ENCODE measurements at places on chromosomes 5 and 9.

DNA sequence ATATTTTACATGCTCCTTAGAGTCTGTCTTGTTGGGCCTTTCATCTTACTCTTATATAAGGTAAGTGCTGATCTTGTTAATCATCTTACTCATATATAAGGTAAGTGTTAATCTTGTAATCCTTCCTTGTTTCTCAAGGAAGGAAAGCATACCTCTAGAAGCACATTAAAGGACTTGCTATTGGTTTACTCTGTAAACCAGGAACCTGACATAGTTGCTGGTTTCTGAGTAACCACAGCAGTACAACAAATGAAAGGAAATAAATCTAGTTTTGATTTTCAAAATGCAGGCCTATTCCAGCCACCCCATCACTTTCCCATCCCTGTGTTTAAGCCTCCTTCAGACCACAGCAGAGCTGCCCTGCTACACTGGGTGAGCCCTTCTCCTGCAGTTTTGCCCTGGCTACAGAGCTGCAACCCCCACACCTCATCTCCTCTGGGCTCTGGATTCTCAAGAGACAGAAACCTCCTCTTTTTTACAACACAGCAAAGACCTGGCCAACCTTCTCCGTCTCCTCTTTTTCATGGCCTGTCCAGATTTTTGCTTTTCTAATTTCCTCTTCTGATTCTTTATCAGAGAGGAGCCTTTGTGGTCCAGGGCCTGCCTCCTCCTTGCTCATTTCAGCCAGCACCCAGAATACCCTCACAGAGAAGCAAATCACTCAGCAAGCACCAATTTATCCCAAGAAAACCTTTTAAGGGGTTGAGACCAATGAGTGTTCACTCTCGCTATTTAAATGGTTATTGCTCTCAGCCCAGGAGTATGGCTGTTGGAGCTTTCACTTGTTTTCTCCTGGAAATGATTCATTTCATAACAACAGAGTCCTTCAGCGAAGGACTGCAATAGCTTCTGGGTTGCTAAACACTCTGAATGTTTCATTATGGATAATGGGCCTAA, 103.2 kb downstream of the FSTL4 start:
- DNase-seq: no peak

GRCh38 chr9:70112981-70113380, 69.3 kb downstream of the MAMDC2 start:
- DNase-seq: no peak

- DNase-seq: no peak
Observed at GRCh38 chr9:99885747-99886146, 20.7 kb upstream of the STX17 start.

DNA sequence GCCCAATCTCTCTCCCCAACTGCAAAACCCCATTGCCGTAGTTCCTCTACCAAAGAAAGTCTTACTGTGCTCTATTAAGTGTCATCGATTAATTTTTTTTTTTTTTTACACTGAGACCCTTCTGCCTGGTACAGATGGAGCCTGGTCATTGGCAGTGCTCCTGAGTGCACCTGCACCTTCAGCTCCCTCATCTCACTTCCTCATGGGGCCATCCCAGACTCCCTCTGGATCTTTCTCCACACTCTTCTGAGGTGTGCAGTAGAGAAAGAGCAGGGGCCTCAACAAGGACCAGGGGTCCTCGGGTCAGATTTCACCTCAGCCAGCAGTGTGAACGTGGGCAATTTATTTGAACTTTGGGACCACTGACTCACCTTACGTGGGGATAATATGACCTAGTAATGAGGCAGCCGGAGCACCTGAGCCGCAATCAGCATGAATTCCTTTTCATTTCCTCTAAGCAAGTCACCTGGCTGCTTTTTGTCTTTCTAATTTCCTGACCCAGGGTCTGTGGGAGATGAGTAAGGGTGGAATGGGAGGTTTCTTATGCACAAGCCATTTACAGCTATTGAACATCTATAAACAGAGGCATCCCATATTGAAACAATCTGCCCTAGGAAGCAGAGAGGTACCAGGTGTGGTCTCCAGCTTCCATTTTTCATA, 22.3 kb upstream of the GABRP start:
- DNase-seq: no peak

DNA sequence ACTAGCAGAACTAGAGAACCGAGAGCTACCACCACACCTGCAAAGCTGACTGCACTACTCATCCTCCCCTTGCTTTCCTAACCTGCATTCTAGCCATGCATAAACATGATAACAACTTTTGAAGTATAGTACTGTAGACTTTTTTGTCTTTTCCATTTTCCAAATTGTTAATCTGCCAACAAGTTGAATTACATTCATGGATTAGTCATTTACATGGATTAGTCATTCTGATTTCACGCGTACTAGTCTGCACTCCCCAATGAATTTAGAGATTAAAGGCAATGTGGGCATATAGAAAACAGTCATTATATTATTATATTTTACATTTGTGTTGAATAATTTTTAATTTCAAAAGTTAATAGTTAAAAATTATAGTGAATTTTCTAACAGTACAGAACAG, 81.4 kb downstream of the EDIL3 start:
- DNase-seq: no peak

- no peak for DNase-seq
Observed at GRCh38 chr5:37918424-37918823, 78.6 kb upstream of the GDNF start.

GRCh38 chr9:99031994-99032393, 72.9 kb upstream of the TGFBR1 start:
- DNase-seq: no peak

DNA sequence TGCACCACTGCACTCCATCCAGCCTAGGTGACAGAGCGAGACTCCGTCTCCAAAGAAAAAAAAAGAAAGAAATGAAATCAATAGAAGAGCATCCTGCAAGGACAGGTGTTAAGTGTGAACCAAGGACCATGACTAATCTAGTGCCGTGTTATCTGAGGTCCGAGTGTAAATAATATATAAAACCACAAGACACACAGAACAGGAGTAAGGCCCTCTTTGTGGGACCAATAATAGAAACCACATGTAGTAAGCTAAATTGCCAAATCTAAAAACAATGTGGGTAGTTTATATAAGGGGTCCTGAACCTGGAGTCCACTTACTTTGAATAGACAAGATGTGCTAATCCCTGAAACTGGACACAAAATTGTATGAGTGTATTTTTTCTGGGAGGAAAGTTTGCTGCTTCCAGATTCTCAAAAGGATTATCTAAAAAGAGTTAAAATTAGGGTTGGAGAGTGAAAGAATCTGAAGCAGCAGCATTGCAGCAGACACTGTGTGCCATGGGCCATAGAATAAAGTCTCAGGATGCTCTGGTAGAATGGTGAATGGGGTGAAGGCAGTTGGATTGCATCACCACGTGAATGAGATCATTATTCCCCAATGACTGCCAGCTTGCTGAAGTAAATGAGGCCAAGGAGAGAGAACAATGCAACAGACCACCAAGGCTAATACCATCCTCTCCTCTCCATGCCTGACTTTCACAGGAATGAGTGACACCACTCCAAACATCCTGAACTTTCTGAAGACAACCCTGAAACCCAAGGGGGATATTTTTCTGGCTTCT, 222.7 kb downstream of the DCP2 start:
- no peak for DNase-seq

DNA sequence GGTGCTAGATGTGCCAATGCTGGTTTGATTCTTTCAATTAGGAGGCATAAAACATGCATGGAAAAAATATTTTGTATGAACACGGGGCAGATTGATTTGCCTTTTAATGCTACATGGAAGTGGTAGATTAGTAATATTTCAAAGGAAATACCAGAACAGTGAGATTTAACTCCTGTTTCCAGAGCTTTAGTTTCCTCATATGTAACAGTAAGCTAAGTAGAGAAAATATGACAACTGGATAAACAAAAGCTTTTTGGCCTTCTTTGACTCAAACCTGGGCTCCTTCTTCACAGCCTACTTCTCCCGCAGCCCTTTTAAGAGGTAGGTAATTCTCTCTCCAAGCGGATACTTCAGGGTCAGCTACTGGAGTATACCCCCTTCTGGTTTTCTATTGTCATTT, 254.2 kb upstream of the TRPC7 start:
- DNase-seq: no peak

- no peak for DNase-seq
Observed at GRCh38 chr9:96116275-96117064, 185.5 kb downstream of the HSD17B3 start.

DNA sequence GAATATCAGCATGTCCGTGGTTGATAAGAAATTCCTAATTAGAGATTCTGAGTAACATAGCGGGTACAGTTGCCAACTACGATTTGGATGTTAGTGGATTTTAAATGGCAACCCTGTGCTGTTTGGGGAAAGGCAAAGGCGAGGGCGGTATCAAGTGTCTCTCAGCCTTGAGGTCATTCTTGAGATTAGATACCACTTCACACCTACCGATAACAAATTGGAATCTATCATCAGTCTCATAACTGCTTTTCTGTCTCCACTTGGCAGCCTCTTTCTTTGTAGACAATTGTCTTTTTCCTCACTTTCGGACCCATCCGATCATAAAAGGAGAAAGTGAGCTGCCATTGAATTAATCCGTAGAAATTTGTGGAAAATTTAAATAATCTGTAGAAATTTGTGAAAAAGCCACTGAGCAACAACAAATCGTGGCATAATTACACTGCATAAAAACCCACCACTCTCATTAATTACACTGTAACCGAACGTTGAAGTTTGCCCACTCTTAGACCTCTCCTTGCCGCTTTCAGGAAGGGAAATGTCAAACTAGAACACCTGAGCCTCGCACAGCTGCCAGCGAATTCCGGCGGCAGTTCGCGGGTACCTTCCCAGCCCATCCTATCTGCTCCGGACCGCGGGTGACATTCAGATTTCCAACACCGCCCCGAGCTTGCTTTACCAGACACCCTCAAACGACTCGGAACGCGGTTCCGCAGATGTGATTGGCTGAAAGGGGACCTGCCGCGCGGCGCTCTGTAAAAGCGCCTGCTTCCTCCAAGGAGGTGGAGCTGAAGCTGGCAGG, 849 bp upstream of the RGMB start:
- DNase-seq: peak; percentile 21

- DNase-seq: peak; percentile 67
Observed at GRCh38 chr5:171387970-171388815, 544 bp downstream of the NPM1 start.

GRCh38 chr5:29185558-29185957, 2007.9 kb upstream of the CDH6 start:
- DNase-seq: no peak

GRCh38 chr9:26744191-26744965, 148.2 kb downstream of the CAAP1 start:
- DNase-seq: no peak

DNA sequence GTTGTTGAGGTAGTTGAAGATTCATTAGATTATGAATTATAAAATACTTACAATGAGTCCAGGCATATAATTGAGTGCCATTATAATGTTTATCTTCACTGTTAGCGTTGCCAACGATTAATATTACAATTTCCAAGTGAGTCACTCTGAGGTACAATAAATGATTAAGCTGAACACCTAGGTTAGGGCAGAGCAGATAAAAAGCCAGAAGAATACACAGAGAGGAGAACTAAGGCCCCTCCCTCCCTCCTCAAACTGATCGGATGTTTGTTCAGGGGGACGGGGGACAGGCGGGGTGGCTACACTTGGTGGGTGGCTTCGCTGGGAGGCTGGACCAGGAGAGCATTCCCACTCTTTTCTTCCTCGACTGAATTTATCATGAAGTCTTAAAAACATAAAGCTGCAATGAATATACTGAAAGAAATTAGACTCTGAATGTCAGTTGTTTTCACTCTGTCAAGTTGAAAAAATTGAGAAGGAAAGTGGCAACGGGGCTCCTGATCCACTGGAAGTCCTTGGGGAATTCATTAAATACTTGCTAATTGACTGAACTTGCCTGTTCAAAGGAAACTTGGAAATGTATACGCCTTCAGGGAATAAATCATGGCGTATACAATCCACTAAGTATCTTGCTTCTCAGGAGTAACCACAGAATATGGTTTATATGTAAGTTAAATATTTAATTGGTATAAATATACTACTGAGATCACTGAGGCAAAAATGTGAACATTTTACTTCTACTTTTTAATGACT, 198.1 kb downstream of the TSSK1B start:
- no peak for DNase-seq

- DNase-seq: no peak
Observed at GRCh38 chr5:13629218-13629617, 315.3 kb downstream of the DNAH5 start.

DNA sequence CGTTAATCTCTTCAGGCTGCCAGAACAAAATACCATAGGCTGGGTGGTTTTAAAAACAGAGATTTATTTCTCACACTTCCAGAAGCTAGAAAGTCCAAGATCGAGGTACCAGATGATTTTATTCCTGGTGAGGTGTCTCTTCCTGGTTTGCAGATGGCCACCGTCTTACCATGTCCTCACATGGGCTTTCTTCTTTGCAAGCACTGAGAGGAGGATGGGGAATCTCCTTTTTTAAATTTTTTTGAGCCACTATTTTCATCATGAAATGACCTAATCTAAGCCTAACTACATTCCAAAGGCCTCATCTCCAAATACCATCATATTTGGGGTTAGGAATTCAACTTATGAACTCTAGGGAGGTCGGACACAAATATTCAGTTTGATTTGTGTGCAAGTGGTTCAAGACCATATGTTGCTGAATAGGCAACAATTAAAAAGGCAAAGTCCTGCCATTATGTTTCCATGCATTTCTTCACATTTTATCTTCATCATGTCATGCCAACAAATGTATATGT, 371.2 kb downstream of the CDH18 start:
- DNase-seq: no peak

DNA sequence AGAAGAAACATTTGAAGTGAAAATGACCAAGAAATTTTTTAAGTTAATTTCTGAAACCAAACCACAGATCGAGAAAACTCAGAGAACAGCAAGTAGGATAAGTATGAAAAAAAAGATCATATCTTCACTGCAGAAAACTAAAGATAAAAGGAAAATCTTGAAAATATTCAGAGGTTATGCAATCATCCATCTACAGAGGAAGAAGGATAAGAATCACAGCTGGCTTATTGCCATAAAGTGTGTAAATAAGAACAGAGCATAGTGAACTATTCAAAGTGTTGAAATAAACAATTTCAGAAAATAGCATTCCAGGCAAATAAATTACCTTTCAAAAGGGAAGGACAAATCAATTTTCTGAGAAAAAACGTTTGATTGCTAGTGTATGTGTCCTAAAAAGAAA, 1191.7 kb upstream of the CDH6 start:
- DNase-seq: no peak

- DNase-seq: no peak
Observed at GRCh38 chr5:67809589-67809988, 406.0 kb upstream of the PIK3R1 start.

DNA sequence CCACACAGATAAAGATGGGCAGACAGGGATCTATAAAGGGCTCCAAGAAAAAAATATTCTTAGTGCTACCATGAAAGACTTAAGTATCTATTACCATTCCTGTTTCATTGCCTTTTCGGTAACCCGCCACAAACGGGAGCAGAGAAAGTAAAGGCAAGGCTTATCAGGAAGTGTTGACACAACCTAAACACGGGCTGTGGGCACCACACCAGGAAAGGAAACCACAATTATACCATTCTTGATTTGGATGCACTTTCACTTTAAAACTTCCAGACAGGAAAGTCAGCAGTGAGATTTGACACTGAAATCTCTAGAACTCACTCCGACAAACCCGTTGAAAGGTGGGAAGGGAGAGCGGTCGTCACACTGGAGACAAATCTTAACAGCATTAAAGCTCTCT, 6.5 kb downstream of the TLE1 start:
- DNase-seq: no peak

- DNase-seq: no peak
Observed at GRCh38 chr9:79912318-79913070, 340.7 kb downstream of the TLE4 start.

Measured in stimulated activated CD8-positive, alpha-beta memory T cell treated with anti-CD3 and anti-CD28 coated beads, Interleukin-12 subunit alpha, Interleukin-12 subunit beta, amount 100 ng/mL, for 1 hour (primary cell).